ENCODE measurements at places on chromosomes 2 and 18.

DNA sequence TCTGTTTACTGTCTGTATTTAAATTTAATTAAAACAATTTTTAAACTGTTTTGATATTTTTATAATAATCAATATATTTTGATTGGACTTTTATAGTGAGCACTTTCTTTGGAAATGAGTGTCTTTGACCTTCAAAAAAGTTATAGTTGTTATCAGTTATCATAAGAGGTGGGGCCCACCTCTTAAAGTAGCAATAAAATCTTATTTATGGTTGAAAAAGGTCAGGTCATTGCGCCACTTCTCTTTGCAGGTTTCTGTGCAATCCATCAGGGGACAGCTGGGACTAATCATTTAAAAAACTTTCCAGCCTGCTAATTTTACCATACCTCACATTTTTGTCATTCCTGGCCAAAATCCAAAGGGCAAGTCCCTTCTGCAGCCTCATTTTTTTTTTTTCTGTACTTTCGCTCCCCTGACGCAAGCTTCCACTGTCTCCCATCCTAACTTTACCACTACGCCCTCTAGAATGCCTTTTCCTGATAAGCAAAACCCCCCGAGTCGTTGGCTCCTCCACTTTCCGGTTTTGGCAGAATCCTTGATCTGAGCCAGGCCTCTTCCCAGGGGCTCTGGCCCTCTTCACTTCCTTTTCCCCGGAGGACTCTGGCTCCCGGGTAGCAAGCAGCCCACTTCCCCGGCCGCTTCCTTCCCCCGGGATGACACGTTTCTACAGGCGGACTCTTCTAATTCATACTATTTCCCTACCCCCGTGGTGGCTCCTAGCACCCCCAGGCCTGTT lies 1.1 kb upstream of the SEH1L start:
- no peak for DNase-seq

DNA sequence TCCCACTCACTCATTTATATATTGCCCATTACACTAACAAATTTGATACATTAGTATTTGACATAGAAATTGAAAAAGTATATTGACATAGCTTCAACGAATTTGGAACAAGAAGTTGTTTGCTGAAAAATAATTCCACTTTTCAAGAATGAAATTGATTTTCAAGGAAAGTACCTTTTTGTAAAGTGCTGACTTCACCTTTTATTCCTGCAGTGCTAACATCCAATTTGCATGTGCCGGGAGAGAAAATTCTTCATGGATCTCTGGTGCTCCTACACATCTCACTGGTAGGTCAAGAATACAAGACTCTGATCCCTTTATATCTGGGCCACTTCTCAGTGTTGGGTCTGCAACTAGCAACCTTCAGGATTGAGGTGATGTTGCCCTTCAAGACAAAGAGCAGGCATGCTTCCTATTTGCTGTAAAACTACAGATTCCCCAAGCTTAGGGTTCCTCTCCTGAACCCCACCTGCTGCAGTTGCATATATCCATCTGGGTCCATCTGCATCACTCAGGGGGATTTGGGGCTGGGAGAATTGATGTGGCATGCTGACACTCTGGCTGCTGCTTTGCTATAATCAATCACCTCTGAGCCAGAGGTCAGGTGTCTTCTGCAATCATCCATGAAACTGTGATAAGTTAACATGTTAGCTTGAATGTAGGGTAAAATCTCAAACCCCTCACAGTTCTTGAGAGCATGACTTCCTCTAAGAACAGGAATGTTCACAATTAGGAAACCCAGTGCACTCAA lies 108.4 kb upstream of the TTN start:
- DNase-seq, result no peak

DNA sequence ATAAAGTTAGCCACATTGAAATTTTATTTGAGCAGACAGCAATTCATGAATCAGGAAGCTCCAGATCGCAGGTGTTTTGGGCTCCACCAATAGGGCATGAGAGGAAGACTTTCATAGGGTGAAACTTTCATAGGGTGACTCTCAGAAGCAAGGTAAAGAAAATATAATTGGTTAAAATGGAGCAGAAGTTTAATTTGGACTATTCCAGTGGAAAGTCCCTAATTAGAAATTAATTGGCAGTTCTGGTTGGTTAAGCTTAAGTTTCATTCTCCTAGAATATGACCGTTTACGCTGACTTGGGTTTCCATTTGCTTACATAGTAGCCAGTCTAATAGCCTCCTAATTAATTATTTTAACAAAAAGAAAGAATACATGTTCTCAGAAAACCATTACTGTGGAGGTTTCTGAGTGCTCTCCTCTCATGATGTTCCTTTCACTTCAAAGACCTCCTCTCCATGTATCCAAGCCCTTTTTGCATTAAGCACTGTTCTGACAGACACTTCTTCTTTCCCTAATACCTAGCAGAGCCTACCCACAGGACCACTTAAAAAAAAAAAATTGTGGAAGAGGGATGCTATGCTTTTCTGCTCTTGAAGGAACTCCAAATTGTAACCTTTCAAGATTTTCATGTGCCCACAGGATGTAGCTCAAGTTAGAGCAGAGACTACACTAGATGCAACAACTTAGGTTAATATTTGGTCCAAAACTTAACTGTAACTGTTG lies 99.1 kb downstream of the MREG start:
- DNase-seq, result no peak

- no peak for DNase-seq
Observed at GRCh38 chr2:72949642-72950041, 32.3 kb downstream of the EMX1 start.

GRCh38 chr2:26269571-26270158 lies 24.9 kb downstream of the HADHB start:
- no peak for DNase-seq

GRCh38 chr2:175745911-175746310 lies 256.2 kb downstream of the LNPK start:
- DNase-seq, result no peak

DNA sequence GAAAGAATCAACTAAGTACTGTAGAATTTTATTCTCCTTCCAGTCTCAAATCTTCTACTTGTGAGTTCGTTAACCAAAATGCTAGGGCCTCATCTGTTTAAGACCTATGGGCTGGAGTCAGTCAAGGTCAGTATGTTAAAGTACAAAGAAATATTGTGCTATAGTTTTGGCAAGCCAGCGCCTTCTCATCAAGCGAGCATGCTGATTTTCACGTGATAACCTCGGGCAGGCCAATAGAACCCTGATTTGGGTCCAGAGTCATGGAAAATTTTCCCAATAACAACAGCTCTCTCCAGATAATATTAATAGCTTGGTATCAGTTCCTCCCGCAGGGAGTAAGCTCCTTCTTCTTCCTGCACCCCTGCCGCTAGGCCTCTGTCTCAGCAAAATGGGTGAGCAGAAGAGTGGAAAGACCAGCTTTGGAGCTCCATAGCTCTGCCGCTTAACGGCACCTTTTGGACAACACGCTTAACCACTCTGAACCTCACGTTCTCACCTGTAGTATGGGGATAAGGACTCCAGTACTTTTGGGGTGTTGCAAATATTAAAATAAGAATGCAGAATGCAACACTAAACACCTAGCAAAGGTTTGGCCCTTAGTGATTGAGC lies 11.7 kb downstream of the CABLES1 start:
- DNase-seq, result no peak

GRCh38 chr2:88085099-88085498 lies 17.5 kb downstream of the SMYD1 start:
- DNase-seq, result no peak
